Thymus (tissue), 14 donors: ENCODE measurements at places on chromosomes 5 and 9. TPM values are rescaled to one million over a fixed set of nuclear protein-coding genes. Genes with fewer than 3 reads are reported as not detected.

Gene PDE8B
- polyA plus RNA-seq: 1.5 TPM

- no peak for DNase-seq
Measured at GRCh38 chr5:6830643-6831239, 117.5 kb downstream of the TENT4A start.

Gene ZNF454
- polyA plus RNA-seq: 1.0 TPM

DNA sequence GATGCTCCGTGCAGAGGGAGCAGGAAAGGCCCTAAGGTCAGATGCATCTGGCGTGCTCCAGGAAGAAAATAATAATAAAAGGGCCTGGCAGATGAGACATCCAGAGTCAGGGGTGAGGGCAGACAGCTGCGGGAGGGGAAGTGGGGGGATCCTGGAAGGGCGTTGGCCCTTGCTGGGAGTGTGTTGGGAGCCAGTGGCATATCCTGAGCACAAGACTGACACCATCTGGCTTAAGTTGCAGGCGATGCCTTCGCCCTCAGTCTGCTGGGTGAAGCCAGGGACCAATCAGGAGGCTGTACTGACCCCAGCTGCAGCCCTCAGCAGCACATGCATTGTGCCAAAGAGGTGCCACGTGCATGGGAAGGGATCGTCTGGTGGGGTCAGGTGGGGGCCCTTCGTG, 3.8 kb downstream of the OR2V2 start:
- no peak for DNase-seq

Gene GHR
- 4.5 TPM for polyA plus RNA-seq

Gene DOCK8
- 60.4 TPM for polyA plus RNA-seq
